ENCODE measurements at places on chromosomes 1 and 21.

GRCh38 chr1:246001837-246002230 is 505.2 kb downstream of the SMYD3 start:
- DNase-seq: no peak

- no peak for DNase-seq
Measured at GRCh38 chr1:167714098-167714438, 7.7 kb upstream of the MPZL1 start.

DNA sequence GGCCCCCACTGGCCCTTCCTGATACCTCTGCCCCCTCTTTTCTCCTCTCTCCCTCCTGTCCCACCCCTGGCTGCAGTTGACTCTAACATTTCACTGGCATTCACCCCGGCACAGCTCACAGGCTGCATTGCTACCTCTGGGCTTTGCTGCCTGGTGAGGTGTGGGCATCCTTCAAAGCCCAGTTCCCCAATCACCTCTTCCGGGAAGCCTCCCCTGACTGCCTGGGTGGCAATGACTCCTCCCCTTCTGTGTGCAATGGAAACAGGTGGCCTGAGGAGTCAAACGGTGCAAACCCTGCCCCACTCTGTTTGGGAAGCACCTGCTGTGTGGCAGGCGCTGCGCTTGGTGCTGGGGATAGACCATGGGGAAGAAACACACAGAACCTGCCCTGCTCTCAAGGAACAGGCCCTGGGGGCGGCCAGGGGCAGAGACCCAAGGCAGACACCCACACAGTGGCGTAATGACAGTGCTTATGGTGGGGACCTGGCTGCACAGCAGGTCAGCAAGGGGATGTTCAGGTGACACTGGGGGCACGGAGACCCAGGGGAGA is 39.3 kb upstream of the POFUT2 start:
- DNase-seq: no peak

- DNase-seq: no peak
Measured at GRCh38 chr1:51679435-51679834, 62.5 kb downstream of the OSBPL9 start.

DNA sequence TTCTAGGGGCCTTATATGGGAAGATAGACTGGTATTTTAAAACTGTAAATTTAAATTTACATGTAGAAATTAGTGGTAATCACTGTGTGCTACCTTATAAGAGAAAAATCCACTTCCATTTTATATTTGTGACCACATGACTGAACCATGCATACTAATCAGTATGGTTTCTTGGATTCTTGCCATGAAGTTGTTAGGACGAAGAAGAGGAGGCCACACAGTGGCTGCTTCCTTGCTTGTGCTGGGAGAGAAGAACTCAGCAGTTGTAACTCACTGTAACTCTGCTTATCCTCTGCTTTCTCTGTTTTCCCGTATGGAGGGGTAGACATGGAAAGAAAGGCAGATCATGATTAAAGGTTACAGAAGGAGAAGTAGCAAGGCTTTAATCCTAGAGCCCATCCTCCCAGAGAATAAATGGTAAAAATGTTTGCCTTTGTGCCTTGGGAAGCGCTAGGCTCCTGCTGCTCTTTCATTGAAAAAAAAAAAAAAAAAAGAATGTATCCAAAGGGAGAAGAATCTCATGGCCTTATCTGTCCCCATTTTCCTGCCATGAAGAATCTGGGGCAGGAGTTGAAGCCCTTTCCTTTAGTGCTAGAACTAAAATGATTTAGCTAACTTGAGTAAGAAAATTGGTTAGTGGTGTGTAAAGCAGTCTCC is 32.4 kb downstream of the KCTD3 start:
- no peak for DNase-seq

- DNase-seq: no peak
Measured at GRCh38 chr1:95386371-95386770, 152.4 kb downstream of the RWDD3 start.

- no peak for DNase-seq
Measured at GRCh38 chr1:206668351-206668750, 16.4 kb upstream of the MAPKAPK2 start.

DNA sequence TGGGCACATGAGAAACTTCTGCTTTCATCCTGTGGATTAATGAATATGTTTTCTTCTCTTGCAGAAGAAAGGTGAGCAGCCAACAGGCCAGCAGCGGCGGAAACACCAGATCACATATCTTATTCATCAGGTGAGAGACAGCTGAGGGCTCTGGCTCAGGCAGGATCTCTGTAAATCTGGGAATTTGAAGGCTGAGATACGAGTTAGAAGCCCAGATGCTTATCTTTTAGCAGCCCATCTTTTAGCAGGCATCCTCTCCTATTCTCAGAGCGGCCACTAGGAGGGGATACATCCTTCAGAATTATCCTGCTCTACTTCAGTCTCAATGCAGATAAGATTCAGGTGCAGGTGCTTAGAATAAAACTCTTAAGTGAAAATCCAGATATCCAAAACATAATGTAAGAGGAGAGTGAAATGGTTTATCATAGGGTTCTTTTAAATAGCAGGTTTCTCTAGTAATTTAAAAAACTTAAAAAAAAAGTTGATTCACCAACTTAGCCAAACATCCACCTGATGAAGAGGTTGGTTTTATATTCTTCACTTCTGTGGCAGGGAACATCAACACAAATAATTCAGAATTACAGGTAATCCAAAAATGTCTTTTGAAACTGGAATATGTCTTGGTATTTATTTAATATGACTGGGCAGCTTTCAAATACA is 19.3 kb downstream of the SH2D2A start:
- no peak for DNase-seq

GRCh38 chr1:55654750-55655149 is 439.6 kb upstream of the USP24 start:
- DNase-seq: no peak

GRCh38 chr1:36834586-36834985 is 199.7 kb downstream of the GRIK3 start:
- DNase-seq: no peak

DNA sequence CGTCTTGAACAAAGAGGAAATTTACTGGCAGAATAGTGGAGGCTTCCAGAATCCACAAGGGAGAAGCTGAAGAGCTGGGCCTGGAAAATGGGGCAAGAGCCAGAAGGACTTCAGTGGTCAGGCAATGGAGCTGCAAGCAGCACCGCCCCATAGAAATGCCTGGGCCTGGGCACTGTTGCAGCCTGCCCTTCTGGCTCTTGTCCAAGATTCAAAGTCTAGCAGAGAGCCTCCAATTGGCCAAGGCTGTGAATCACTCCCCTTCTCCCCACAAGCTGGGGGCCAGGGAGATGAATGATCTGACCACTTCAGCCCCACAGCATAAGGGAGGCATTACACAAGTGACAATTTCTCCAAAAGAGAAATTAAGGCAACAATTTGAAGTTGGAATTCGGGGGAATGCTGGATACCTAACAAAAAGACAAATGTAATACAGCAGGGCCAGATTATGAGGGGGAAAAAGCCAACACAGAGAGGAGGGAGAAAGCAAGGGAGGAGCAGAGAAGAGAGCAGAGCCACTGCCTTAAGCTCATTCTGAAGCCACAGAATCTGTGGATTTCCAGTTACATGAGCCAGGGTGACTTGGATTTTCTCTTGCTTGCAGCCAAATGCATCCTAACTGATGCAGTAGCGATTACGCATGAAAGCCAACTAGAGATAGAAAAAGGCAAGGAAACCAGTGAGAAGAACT is 80.3 kb downstream of the LRIG2 start:
- DNase-seq: no peak

- no peak for DNase-seq
Measured at GRCh38 chr1:69171248-69171647, 396.5 kb upstream of the LRRC7 start.

DNA sequence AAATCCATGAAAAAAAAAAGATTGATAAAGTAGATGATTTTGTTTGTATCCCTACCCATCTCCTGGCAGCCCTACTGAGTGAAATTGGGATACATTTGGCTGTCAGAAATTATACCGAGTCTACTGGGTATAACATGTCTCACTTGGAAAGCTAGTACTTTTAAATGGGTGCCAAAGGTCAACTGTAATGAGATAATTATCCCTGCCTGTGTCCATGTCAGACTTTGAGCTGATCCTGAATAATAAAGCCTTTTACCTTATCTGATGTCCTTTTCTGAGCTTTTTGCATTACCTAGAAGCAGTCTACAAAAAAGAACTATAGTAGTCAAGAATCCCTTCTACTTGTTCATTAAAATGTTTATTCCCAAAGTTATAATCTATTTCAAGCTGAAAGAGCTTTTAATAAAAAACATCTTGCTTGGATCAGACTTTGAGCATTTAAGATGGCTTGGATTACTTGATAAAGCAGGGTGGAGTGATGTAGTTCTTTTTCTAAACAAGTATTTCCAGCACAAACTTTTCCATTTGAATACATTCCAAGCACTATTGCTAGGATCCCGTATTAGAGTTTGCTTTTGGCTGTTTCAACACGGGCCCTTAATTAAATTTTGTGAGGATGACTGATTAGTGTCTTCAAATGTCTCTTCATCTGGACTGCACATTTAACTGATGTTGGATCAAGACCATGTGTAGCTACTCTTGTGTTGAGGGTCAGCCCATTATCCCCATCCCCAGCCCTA is 69.2 kb downstream of the DTL start:
- no peak for DNase-seq

DNA sequence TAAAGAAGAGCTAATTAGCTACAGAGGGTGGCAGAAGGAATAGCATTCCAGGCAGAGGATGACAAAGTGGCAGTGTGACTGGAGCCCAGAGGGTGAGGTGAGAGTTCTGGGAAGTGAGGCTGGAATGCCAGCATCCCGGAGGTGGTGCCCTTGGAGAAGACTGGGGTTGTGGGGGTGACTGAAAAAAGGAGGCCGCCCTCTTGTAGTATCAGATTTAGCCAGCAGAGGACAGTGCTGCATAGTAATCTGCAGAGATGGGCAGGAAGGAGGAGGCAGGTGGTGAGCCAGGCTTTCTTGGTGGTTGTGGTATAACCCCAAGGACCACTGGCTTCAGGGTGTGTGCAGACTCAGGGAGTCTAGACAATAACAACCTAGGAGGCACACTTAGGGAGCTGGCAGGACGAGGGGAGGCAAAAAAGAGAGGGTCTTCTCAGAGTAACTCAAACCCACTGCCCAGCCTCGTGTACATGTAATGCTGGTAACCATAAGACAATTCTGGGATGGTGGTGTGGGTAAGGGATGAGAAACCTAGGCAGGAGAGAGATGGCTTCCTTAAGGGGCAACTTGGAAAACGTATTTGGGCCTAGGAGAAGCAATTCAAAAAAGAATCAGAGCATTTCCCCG is 30.5 kb downstream of the MROH7 start:
- DNase-seq: peak; percentile 36

GRCh38 chr1:17982197-17982596 is 125.4 kb upstream of the IGSF21 start:
- no peak for DNase-seq

DNA sequence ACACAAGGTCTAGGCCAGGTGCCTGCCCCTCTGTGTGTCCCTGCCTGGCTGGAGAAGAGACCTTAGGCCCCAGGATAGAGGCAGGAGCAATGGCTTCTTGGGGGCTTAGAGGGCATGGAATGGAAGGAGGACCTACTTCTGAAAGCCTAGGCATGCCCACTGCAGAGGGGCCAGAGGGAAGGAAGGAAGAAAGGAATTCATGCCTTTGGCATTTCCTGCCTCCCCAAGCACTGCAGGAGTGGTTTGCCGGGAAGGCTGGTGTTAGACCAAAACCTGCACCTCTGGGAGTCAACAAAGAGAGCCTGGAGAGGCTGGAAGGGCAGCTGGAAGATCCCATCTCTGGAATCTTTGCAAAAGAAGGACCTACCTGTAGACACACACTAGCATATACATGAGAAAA is 50.7 kb upstream of the KCNE2 start:
- DNase-seq: no peak

DNA sequence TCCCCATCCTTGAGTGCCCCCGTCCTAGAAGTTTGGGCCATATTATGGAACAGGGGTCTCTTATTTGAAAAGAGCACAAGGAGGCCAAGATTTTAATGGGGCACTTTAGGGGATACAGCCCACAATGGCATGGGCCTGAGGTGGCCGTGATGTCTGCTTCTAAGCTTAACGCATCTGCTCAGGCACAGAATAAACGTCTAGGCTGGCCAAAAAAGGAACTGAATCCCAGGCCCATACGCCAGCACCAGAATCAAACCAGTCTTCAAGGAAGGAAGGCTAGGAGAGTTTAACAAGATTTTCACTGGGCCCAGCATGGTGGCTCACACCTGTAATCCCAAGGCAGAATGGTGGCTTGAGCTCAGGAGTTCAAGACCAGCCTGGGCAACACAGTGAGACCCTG is 9.2 kb upstream of the SARS1 start:
- no peak for DNase-seq

DNA sequence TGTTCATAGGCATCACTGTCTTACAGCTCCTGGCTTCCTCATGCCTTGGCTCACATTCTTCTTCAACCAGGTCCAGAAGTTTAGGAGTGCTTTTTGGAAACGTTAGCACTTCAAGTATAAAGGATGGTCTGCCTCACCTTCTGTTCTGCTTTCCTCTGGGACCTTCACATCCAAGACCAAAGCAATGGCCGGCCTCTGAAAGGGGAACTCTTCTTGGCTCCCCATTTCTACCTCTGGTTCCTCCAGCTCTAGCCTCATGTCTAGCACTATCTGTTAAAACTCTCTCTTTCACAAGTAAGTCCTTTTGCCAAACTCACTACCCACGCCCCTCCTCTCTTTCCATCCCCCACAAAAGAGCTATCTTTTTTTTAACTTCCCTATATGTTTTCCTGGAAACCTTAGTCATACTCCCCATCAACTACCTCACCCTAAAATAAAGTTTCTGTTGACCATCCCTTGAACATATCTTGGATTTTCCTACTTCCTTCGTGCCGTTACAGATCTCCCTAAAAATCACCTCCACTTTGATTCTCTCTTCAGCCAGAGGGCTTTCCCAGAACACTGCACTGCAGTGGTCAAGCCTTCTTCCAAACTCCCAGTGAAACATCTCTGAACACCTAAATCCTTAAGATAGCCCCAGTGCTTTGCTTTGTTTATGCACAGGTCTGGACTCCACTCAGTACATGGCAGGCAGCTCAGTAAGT is 7.9 kb downstream of the SORT1 start:
- no peak for DNase-seq

DNA sequence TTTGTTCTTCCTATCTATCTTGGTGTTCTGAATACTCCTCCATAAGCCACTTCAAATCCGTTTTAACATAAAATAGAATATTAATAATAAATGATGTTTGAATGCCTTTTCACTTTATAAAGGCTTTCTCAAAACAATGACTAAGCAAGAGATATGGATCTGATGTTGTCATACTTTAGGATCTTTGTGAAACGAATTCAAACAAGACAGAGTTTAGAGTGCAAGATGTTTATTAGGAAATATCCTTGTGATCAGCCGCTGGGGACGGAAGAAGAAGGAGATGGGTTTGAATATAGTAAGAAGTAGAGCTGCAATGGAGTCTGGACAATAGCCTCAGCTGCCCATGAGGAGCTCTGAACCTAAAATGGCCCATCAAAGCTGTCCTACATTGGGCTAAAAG is 351.8 kb downstream of the NEGR1 start:
- DNase-seq: no peak

All from stimulated activated CD4-positive, alpha-beta T cell treated with anti-CD3 and anti-CD28 coated beads, Interleukin-15, amount 100 ng/mL, for 1 hour (primary cell).